ENCODE measurements at places on chromosomes 3 and 15. TPM values are rescaled to one million over a fixed set of nuclear protein-coding genes. Genes with fewer than 3 reads are reported as not detected.

CCR8 gene
- total RNA-seq: not detected

TRIM71 gene
- not detected for total RNA-seq

DNA sequence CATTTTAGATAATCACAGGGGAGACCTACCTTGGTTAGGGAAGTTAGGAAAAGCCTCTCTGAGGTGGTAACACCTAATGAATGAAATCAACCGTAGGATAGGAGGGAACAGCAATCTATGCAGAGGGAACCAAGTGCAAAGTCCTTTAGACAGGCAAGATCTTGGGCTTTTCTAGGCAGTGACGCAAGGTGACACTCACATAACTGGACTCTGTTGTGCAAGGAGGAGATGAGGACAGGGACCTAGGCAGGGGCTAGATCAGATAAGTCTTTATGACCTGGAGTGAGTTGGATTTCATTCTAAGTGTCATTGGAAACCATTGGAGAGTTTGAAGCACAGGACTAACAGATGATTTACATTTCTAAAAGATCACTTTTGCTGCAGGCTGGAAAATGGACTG lies 4.6 kb upstream of the LMOD3 start:
- DNase-seq: no peak

CRABP1 gene
- 3.4 TPM for total RNA-seq

- peak; percentile 39 for DNase-seq
Observed at GRCh38 chr3:23810343-23811184, 4.8 kb downstream of the UBE2E1 start.

ISLR gene
- total RNA-seq: 215 TPM

DNA sequence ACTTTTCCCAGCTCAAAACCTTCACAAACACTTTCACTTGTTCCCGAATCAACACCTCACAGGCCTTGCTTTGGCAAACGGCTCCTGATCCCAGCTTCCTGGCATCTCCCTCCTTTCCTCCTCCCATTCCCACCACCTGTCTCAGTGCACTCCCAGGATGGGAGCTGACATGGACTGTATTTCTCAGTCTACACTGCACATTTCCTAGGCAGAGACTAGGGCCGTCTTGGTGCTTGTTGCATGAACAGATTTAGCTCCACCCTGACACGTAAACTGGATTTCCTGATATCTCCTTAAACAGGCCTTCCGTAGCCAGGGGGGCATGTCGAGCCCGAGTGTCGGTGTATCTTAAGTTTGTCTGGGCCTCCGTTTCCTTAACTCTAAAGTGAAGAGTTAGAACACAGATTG lies 790 bp upstream of the WHAMM start:
- no peak for DNase-seq

DNA sequence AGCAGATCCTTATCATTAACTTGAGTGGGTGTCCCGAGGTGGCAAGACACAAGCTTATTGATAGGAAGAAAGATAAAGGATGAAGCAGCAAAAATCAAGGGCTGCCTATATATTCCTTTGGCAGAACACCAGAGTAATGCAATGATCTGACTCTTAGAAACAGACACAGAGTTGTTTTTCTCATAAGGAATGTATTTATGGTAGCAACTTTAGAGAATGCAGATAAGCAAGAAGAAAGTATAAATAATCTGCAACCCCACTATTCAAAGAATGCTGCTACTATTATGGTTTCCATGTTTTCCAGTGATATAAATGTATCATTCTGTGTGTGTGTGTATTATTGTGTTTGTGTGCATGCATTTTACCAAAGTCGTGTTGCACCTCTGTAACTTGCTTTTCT lies 208.3 kb downstream of the THSD4 start:
- no peak for DNase-seq

All from uterus (tissue), 4 donors.